ENCODE measurements at places on chromosomes 3 and 15.

- DNase-seq, result no peak
- H3K27me3 ChIP-seq, result no peaks in the 10 kb centered on the region
- H3K4me1 ChIP-seq, result peaks cover 12% of the 10 kb centered on the region
- H3K27ac ChIP-seq, result no peak overlapping the region
- peaks cover 15% of the 10 kb centered on the region for H3K36me3 ChIP-seq
Observed at GRCh38 chr3:119238363-119238762, 2.3 kb downstream of the B4GALT4 start.

DNA sequence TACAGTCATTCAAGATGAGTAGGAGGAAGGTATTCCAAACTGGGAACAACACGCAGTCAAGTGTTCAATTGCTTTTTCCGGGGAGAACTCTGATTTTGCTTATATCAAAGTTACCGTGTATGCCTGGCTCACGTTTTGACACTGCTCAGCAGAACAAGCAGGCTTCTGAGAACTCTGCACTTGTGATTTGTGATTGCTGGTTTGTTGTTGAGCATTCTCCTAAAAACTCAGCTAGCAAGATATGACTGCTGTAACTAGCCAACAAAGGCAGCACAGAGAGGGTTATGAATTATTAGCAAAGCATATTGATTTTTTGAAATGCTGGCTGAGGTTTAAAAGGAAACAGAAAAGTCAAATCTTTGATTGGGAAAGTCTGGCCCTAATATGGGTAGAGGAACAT, 151.7 kb downstream of the ZPLD1 start:
- no peak for DNase-seq
- no peaks in the 10 kb centered on the region for H3K4me1 ChIP-seq
- H3K27me3 ChIP-seq, result no peaks in the 10 kb centered on the region

GRCh38 chr3:46558184-46559043, 7.7 kb downstream of the LRRC2 start:
- peak overlapping the region; percentile 43 for H3K27ac ChIP-seq
- peak overlapping the region; percentile 45 for H3K4me3 ChIP-seq
- peaks cover 21% of the 10 kb centered on the region for H3K4me1 ChIP-seq
- H3K36me3 ChIP-seq, result no peaks in the 10 kb centered on the region
- peak; percentile 77 for DNase-seq

- H3K27me3 ChIP-seq, result no peaks in the 10 kb centered on the region
- no peaks in the 10 kb centered on the region for H3K36me3 ChIP-seq
- no peak overlapping the region for H3K4me3 ChIP-seq
- no peak for DNase-seq
- no peak overlapping the region for H3K27ac ChIP-seq
Observed at GRCh38 chr3:144112036-144112435, 140.4 kb downstream of the DIPK2A start.

DNA sequence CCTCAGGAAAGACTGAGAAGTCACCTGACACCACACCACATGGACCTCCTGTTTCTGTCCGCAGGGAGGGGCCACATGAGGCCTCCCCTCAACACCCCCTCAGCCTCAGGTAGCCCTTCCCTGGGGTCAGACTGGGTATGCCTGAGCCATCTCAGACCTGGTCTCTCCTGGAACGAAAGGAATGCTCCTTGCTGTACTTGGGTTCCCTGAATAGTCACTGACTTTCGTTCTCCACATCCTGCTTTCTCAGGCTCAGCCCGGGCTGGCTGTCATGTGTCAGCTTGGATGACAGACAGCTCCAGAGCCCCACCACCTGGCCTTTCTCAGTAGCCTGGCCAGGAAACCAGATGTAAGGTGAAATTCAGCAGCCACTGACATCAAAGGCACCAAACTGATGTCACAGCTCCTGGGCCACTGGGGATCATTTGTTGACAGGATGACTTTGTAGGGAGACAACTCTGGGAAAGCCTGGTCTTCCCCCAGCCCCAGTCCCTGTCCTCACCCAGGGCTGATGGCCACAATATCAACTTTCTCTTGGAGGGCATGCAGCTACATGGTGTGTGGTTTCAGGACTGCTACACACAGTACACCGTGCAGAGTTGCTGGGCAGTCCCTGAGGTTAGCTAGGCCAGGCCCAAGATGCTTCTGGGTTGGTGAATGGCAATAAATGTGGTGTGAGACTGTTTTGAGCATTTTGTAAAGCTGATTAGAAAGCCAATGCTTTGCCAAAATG, 141.4 kb upstream of the MRPS22 start:
- DNase-seq, result no peak
- H3K4me1 ChIP-seq, result peaks cover 7% of the 10 kb centered on the region
- H3K36me3 ChIP-seq, result no peaks in the 10 kb centered on the region
- H3K27me3 ChIP-seq, result no peaks in the 10 kb centered on the region

GRCh38 chr3:180679178-180680096, at the start of gene CCDC39:
TSS of gene CCDC39 (minus strand) at chr3:180679489. CDS start at chr3:180679380, 109 bp downstream.
- no peak within 1 kb of the TSS for H3K27ac ChIP-seq
- peaks cover 15% of the 10 kb centered on the region for H3K27me3 ChIP-seq
- peaks cover 12% of the 10 kb centered on the region for H3K4me1 ChIP-seq
- H3K4me3 ChIP-seq, result peak within 1 kb of the TSS; percentile 46
- H3K36me3 ChIP-seq, result no peaks in the 10 kb centered on the region
- peak; percentile 84 for DNase-seq

- no peaks in the 10 kb centered on the region for H3K36me3 ChIP-seq
- H3K27me3 ChIP-seq, result no peaks in the 10 kb centered on the region
Observed at GRCh38 chr15:61025781-61026180, 203.3 kb downstream of the RORA start.

- H3K4me3 ChIP-seq, result no peak overlapping the region
- H3K4me1 ChIP-seq, result peaks cover 26% of the 10 kb centered on the region
- no peaks in the 10 kb centered on the region for H3K36me3 ChIP-seq
- no peak overlapping the region for H3K27ac ChIP-seq
Observed at GRCh38 chr15:38702178-38702912, 137.7 kb upstream of the RASGRP1 start.
